Transverse colon (tissue), 4 donors: ENCODE measurements at places on chromosomes 6 and 20. TPM values are rescaled to one million over a fixed set of nuclear protein-coding genes. Genes with fewer than 3 reads are reported as not detected.

GRCh38 chr20:36384022-36384619, 78.0 kb downstream of the DLGAP4 start:
- H3K36me3 ChIP-seq = no peaks in the 10 kb centered on the region
- no peak overlapping the region for H3K27ac ChIP-seq
- DNase-seq = no peak
- H3K4me3 ChIP-seq = no peak overlapping the region
- no peaks in the 10 kb centered on the region for H3K4me1 ChIP-seq
- H3K27me3 ChIP-seq = no peaks in the 10 kb centered on the region

DNA sequence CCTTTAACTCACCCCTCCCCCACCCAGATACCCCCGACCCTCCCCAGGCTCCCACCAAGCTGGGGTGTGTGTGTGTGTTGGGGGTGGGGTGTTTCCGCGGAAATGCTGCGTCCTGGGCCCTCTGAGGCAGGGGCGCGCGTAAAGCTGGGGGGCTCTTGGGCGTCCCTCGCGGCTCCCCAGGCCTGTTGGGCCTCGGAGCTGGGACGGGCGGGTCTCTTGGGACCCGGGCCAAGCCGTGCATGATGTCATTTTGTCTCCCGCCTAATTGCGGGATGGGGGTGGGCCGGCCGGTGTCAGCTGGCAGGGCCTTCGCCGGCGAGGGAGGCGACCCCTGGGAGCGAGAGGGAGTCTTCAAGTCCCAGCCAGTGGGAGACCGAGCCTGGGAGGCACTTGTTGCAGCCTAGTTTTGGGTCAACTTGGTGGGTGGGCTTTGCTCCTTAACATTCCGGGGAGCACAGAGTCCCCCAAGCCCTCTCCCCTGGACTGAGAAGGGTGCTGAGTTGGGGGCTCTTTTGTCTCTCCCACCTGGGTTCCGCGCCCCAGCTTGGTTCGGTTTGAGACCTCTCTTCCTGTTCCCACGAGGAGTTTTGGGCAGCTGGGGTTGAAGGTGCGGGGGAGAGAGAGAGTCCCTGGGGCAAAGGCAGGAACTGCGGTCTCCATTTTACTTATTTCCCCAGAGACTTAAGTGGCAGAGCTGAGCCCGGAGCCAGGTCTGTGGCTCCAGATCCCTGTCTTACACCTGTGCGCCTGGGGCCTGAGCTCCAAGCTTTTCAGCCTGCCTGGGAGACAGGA, 623 bp downstream of the MYBL2 start:
- H3K36me3 ChIP-seq = no peaks in the 10 kb centered on the region
- H3K27me3 ChIP-seq = peaks cover 31% of the 10 kb centered on the region
- peak overlapping the region; percentile 42 for H3K4me3 ChIP-seq

COQ3 gene
- 5.1 TPM for total RNA-seq

DNA sequence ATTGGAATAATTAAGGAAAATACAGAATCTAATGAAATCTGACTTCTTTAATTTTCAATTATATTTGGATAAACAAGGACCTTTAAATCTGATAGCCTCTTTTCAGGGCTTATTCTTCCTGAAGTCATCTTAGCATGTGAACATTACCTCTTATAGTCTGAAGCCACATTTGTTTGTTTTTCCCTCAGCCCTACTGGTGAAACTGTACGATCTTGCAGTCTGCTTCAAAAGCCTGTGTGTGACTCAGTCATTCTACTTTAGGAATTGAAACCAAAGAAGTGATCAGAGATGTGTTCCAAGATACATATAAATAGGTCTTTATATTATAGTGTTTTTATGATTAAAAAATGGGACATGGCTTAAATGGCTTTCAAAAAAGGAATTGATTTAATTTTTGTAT, 67.5 kb downstream of the MACROD2 start:
- H3K36me3 ChIP-seq = no peaks in the 10 kb centered on the region
- no peak overlapping the region for H3K27ac ChIP-seq
- no peak for DNase-seq
- H3K4me1 ChIP-seq = no peaks in the 10 kb centered on the region
- H3K27me3 ChIP-seq = no peaks in the 10 kb centered on the region

GRCh38 chr6:126650931-126651330, 311.0 kb downstream of the CENPW start:
- no peaks in the 10 kb centered on the region for H3K36me3 ChIP-seq
- no peak for DNase-seq
- no peak overlapping the region for H3K27ac ChIP-seq

- H3K27me3 ChIP-seq = no peaks in the 10 kb centered on the region
- H3K4me3 ChIP-seq = no peak overlapping the region
- H3K27ac ChIP-seq = no peak overlapping the region
- no peak for DNase-seq
- H3K36me3 ChIP-seq = no peaks in the 10 kb centered on the region
These were observed 70.4 kb downstream of the DOK5 start for GRCh38 chr20:54545676-54546358.
